Hematopoietic multipotent progenitor cell treated with erythropoietin and hydrocortisone succinate and interleukin-3 and kit ligand, for 6 days (in vitro differentiated cells): ENCODE measurements at places on chromosomes 3 and 15.

DNA sequence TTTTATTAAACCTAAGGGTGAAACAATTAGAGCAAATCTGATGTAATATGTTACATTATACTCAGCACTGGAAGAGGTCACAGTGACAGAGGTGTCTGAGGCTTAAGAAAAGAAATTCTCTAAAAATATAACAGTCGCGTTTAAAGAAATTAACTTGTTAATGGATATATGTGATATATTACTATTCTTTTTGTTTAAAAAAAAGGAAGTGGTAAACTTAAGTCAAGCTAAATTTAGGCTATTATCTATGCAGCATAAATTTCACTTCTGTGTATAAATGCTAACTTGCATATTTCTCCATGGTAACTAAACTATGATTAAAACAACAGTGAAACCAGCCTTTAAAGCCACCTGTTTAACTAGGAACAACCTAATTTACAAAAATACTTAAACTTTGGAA lies 191.3 kb downstream of the FOXP1 start:
- DNase-seq = peak; percentile 32

DNA sequence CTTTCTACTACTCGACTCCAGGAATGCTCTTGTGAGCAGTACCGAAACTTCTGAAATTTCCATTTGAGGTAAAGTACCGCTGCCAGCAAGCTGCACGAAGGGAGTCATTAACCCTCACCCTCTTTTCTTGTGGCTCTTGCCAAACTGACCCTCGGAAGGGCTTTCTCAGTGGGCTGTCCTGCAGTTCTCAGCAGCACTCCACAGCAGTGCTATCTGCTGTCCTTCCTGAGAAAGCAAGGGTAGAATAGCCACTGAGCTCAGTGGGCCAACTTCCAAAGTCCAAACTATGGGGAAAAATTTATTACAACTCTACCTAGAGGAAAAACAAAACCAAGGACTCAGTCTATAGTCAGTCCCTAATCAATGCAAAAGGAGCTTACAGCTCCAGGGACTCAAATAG lies 38.5 kb upstream of the COL8A1 start:
- DNase-seq = no peak

- DNase-seq = no peak
Measured at GRCh38 chr3:32325201-32325600, 66.5 kb upstream of the CMTM7 start.

DNA sequence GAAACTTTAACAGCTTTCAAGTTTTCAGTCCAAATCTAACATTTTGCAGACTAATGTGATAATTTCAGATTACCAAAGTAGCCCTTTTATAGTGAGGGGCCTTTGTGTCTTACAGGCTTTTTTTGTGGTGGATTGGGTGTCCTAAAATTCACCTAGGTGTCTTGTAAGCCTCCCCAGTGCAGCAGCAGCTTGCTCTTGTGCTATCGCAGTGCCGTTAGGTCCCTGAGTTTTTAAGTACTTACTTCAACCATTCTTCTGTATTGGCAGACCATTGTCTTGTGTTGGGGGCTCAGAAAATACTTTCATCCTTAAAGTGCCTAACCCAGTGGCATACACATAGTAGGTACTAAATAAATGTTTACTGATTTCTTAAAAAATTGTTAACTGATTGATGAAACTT lies 2.1 kb downstream of the PDE8A start:
- no peak for DNase-seq

GRCh38 chr15:70072479-70072878 lies 25.2 kb downstream of the TLE3 start:
- no peak for DNase-seq

DNA sequence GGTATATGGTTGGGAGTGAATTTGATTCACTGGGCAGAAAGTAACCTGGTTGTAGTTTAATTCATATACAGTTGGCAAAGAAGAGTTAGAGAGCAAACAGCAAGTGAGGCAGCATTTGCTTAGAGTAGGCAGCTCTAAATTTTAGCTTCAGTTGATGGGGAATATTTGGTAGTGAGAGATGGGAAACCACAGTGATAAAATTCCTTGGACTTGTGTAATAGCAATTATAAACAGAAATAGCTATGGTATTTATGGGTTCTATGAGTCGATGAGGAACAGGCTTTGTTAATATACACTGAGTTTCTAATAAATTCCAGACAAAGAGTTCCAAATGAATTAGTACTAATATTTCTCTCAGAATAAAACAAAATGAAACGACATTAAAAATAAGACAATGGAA lies 894.0 kb downstream of the ROBO2 start:
- no peak for DNase-seq
